ENCODE measurements at places on chromosomes 12 and 14.

GRCh38 chr12:27571463-27571862, 47.5 kb downstream of the PPFIBP1 start:
- peak; percentile 75 for DNase-seq

DNA sequence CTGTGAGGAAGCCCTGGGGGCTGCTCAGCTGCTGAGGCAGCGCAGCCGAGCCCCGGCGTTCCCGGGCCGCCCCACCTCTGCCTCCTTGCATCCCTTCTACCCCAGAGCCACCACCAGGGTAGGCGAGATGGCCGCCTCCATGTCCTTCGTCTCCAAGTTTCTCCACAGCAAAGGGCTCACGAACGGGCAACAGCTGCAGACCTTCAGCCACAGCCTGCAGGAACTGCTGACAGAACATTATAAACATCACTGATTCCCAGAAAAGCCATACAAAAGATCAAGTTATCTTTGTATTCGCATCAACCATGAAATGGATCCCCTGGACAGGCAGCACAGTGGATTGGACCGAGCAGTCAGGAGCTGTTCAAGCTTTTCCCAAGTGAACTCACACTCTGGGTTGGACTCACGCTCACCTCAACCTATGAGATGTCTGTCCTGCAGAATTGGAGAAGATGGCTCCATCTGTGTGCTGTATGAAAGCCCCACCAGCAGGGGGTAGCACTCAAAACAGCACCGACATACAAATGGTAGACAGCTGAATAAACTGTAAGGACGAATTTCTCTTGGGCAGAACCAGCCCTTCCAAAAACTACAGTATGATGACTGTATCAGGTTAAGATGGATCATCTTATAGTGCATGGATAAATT, 19.4 kb upstream of the A2M start:
- DNase-seq, result no peak

DNA sequence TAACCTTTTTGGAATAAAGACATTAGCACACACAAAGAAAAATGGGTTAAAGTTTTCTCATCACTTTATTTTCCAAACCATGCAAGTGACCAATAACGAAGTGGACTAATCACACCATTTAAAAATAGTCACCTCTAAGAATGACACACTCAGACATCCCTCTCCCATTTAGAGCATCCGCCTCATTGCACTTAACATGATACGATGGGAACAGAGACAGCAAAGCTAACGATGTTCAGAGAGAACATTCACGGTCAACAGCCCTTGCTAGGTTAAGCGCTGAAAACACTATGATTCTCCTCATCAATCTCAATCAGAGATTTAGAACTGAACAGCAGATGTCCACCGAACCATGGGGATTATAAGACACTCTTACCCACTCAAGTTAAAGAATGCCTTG, 35.8 kb downstream of the NIN start:
- DNase-seq, result no peak

DNA sequence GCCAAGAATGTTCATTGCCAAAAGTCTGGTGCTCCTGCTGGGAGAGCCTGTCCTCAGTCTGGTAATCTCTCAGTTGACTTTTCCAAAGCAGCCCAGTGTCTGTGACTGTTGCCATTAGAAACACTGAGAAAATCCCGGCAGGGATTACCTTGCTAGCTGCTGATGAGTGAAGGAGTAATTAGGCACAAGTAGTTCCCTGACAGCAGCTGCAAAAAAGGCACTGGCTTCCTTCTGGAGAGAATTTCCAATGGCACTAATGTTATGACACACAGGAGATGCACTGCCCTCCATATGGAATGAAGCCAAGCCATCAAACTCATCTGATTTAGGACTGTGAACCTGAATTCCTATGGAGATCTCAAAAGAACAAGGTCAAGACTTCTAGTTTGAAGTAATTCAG, 1321.2 kb upstream of the SEL1L start:
- no peak for DNase-seq

- DNase-seq, result peak; percentile 53
These were observed 34.5 kb downstream of the HMGA2 start for GRCh38 chr12:65858831-65859230.

GRCh38 chr12:41348198-41348597, 160.1 kb downstream of the PDZRN4 start:
- DNase-seq, result no peak

- DNase-seq, result no peak
These were observed 155.7 kb downstream of the DPF3 start for GRCh38 chr14:72738161-72738611.

DNA sequence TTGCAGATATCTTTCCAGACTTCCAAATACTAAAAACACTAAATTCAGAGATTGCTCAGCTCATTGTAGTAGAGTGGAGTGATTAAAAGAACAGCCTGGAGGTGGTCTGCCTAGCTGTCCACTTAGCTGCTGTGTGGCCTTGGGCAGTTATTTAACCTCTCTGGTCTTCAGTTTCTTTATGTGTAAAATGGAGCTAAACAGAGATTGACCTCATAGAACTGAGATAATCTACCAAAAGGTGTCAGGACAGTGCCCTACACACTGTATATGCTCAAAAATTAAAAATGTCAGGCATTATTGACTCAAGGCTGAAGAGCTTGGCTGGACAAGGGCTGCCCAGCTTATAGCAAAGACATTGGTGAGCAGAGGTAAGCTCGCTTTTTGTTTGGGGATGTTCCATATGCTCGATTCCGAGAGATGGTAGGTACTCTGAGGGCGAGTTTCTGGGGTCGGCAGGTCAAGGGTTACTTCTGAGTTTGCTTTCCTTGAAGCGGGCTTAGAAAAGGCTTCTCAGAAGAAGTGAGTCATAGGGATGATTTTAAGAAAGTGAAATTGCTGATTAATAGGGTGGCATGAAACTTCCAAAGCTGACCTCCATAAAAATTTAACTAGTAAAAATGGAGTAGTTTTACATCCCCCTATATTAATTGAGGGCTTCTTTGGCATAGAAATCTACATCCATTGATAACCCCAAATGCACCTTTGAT, 107.5 kb downstream of the GPATCH2L start:
- DNase-seq, result no peak

DNA sequence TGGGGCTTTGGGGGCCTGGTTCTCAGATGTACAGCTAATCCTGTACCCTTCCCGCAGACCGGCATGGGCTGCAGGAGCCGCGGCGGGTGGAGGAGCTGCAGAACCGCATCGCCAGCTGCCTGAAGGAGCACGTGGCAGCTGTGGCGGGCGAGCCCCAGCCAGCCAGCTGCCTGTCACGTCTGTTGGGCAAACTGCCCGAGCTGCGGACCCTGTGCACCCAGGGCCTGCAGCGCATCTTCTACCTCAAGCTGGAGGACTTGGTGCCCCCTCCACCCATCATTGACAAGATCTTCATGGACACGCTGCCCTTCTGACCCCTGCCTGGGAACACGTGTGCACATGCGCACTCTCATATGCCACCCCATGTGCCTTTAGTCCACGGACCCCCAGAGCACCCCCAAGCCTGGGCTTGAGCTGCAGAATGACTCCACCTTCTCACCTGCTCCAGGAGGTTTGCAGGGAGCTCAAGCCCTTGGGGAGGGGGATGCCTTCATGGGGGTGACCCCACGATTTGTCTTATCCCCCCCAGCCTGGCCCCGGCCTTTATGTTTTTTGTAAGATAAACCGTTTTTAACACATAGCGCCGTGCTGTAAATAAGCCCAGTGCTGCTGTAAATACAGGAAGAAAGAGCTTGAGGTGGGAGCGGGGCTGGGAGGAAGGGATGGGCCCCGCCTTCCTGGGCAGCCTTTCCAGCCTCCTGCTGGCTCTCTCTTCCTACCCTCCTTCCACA, 7.6 kb downstream of the NR4A1 start:
- no peak for DNase-seq

GRCh38 chr12:91163116-91163515, 19.5 kb downstream of the DCN start:
- no peak for DNase-seq

DNA sequence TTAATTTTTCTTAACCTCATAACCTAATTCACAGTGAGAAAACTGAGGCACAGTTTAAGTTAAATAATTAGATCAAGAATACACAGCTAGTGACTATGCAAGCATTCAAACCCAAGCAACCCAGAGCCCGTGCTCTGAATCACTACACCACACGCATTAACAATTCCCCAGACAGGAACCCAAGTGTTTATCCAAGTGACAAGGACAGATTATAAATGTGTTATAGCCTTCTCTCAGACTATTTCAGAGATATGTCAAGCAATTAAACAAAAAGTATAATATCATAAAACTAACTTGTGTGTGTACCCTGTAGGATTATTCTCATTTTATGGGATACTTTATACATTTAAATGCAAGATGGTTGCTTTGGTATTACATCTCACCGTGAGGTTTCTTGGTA, 43.8 kb downstream of the MED13L start:
- no peak for DNase-seq

DNA sequence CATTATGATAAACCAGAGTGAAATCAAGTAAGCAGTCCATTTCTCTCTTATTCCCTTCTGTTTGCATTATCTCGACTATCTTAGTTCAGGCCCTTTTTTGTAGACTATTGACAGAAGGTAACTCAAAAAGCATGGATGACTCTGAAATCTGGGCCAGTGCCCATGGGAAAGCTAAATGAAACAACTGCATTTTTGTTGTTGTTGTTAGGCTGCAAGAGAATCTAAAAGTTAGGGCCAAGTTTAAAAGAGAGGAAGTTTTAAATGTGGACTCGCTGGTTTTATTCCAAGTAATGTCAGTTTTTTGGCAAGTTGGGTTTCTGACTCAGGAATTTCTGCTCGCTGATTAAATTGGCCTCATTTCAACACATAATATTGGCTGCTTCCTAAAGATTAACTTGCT, 201.1 kb downstream of the PIK3C2G start:
- peak; percentile 87 for DNase-seq

- DNase-seq, result no peak
These were observed 80.8 kb downstream of the EMP1 start for GRCh38 chr12:13277293-13277692.

GRCh38 chr14:31556191-31556590, 5.0 kb upstream of the NUBPL start:
- no peak for DNase-seq

GRCh38 chr14:38256533-38256840, 594 bp upstream of the CLEC14A start:
- no peak for DNase-seq

- DNase-seq, result no peak
These were observed at the start of gene SDS for GRCh38 chr12:113403435-113404415. Gene SDS (minus strand): TSS chr12:113403887. CDS start chr12:113399708, 4,179 bp downstream.

- DNase-seq, result no peak
These were observed 6.1 kb downstream of the OR5AU1 start for GRCh38 chr14:21149641-21150367.

GRCh38 chr14:89842837-89843236, 111.7 kb downstream of the EFCAB11 start:
- no peak for DNase-seq

DNA sequence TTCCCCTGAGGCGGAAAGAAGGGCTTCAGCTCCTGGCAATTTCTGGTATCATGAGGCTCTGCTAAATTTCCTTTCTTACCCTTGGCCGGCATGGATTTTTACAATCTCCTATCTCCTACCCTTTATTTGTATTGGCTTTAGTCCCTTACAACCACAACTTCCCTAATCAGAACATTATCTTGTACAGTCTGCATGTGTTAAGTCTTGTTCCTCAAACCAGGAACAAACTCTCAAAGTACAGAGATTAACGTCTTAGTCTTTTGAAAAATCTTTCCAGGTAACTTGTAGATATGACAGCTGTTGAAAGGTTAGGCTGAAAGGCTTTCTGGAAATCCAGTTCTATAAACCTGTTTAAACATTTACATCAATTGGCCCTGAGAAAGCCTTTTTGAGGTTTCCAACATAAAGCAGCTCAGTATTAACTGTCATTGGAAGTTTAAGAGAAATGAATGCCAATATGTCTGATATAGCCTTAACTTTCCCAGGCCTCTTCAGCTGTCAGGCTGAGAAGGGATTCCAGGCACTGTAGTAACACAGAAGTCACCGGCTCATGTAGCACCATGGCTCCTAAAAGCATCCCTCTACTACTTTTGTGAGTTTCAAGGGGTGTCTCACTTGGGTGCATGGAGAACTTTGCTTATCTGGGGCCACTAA, 360.5 kb downstream of the FUT8 start:
- DNase-seq, result no peak

DNA sequence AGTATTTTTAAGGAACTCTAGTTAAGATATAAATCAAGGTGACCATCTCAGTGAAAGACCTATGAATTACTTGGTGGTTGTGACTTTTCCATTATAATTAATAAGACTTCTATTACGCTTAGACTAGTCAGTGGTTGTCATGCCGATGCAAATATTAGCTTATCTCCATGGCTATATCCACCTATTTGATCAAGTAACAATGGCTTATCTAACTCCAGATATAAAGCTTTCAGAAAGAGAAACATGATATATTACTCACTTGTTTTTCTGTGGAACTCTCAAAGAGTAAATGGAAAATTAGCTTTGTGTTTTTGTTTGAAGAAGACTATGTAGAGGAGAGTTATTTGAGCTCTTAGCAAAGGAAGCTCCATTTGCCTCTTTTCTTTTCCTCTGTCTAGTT, 323.8 kb upstream of the DCN start:
- no peak for DNase-seq
